NCI-H524 (cell line): ENCODE measurements at places on chromosomes 2 and 18.
A peak's percentile ranks its signal among the peaks of the same experiment; 100 is the strongest.

DNA sequence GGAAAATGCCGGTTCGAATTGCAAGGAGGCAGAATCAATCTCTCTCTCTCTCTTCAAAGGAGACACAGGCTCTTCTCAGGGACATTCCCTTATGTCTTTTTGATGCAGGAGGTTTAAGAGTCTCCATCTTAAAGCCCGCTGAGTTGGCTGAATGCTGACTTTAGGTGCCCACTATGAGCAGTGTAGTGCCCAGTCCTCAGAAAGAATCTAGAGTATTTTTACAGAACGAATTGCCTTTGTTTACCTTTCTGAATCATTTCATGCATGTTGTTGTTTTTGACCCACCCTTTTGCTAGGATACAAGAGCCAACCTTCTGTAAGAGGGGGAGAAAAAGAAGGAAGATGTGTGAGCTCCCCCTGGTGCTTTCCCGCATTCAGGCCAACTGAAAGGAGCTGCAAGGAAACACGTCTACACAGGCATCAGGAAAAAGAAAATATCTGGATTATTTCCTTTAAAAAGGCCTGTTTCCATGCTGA, 193.5 kb upstream of the TCF4 start:
- DNase-seq = peak; percentile 32

DNA sequence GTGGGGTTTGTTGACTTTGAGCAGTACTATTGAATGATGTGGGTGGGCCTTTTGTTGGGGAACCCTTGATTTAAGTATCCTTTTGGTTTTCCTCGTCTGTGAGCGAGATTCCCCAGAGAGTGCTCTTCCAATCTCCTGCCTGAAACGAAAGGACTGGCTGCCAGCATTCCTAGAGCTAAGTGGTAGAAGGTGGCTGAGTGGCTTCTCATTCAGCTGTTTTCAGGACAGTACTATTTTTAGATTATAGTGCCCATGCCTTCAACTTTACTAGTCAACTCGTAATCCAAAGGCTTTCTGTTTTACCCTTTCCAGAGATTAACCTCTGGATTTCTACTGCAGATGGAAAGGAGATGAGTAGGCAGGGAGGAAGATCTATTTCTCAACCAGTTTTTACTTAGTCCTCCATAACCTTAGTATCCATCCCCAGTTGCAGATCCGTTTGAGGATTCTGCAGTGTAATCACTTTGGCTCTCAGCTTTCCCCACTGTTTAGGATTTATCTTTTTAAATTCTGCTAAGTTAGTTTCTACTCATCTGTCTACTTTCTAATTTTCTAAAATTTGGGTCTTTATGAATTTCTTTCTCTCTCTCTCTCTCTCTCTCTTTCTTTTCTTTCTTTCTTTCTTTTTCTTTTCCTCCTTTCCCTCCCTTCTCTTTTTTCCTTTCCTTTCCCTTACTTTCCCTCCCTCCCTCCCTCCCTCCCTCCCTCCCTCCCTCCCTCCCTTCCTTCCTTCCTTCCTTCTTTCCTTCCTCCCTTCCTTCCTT, 9.2 kb downstream of the SLC4A1AP start:
- no peak for DNase-seq

DNA sequence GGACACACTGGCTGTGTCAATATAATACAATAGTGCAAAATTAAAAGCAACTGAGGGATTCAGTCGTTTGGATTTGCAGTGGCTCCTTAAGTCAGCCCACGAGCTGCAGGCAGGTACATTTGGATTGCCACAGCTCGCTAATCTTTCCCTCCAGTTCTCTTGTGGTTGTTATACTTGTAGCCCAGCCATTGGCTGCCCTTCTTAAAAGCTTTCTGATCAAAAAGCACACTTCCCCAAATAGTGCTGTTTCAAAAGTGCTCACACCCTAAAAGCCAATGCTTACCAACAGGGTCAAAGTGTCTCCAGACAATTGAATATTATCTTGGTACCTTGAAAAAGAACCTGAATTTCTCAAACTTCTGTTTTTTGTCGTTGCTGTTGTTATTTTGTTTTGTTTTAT, 404.7 kb upstream of the FAM98A start:
- no peak for DNase-seq

- no peak for DNase-seq
Observed at GRCh38 chr18:35029770-35030169, 11.4 kb upstream of the MAPRE2 start.

DNA sequence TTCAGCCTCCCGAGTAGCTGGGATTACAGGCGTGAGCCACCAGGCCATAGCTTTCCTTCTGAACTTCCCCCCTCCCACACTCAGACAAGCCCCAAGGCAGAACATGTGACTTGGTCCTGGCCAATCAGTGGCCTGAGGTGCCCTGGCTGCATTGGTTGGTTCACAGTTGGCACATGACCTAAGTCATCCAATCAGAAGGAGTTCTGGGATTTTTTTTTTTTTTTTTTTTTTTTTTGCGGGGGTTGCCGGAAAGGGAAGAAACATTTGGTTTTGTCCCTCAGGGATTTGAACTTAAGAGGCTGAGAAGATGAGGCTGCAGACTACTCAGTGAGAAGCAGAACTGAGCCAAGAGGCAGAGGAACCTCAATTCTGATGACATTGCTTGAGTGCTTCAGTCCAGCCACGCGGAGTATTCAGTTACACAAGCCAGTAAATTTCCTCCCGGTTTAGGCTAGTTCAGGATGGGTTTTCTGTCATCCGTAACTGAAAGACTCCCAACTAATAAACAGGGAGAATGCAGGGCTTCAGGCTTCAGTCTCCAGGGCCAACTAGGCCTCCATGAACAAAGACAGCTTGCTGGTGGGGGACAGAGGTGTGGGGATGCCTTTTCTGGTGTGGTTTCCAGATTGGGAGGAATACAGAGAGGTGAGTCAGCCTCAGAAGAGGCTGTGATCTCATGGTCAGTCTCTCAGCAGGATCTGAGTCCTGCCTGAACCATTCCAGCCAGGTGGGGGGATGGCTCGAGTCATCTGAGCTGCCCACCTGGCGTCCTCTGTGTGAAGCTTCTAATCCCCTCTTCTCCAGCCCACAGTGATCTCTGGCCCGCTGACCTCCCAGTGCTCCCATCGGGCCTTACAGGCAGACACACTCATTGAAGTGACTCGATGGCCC, 9.2 kb downstream of the PTMA start:
- peak; percentile 81 for DNase-seq

DNA sequence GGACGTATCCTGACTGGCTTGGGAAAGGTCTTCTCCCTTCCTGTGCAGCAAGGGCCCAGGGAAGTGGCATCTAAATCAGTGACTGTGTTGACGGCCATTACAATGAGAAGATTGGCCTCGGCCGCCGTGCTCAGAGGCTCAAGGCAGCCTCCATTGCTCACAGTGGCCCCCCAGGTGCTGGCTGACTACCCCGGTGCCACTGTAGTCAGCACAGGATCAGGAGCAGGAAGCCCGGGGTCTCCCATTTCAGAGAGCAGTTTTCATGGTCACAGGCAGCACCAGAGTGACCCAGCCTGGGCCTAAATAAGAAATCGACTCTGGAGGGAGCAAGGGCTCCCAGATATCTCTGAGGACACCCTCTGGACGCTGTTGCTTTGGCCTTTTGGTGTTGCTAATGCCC, 219.4 kb upstream of the ARL4C start:
- DNase-seq = no peak

GRCh38 chr2:108417254-108417653, 31.8 kb upstream of the GCC2 start:
- DNase-seq = no peak

GRCh38 chr2:74223941-74224770, 25.7 kb downstream of the MTHFD2 start:
- DNase-seq = no peak

GRCh38 chr2:1590596-1591460, 153.5 kb downstream of the PXDN start:
- DNase-seq = peak; percentile 62

DNA sequence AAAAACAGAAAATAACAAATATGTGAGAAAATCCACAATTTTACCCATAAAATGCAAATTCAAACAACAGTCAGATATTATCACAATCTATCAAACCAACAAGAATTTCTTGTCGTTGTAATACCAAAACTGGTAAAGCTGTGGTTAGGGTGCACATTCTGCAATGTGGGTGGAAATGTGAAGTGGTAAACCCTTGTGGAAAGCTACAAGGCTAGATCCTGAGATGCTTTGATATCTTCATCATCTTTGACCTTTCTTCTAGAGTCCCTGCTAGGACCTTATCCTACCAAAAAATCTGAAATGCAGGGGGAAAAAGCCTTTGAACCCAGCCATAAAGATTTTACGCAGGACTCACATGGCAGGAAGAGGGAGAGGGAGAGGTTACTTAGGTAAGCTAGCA, 17.2 kb upstream of the ATG16L1 start:
- DNase-seq = no peak

GRCh38 chr18:31072175-31072574, 29.6 kb upstream of the DSC3 start:
- DNase-seq = no peak

DNA sequence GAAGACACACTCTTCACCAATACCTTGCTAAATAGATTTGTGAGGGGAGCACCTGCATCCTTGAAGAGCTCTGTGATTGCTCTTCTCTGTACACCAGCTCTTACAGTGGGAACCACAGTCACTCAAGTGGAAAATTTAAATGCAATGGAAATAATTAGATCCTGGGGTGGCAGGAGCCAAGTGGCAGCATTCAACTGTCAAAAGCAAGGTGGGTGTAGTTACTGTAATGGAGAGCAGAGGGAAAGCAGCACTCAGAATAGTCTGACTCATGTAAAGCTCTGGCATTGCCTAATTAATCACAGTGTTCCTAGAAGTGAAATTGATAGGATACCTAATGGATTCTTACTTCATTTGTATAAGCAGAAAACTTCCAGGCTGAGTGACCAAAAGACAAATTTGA, 245.8 kb downstream of the KCNE4 start:
- DNase-seq = peak; percentile 44

DNA sequence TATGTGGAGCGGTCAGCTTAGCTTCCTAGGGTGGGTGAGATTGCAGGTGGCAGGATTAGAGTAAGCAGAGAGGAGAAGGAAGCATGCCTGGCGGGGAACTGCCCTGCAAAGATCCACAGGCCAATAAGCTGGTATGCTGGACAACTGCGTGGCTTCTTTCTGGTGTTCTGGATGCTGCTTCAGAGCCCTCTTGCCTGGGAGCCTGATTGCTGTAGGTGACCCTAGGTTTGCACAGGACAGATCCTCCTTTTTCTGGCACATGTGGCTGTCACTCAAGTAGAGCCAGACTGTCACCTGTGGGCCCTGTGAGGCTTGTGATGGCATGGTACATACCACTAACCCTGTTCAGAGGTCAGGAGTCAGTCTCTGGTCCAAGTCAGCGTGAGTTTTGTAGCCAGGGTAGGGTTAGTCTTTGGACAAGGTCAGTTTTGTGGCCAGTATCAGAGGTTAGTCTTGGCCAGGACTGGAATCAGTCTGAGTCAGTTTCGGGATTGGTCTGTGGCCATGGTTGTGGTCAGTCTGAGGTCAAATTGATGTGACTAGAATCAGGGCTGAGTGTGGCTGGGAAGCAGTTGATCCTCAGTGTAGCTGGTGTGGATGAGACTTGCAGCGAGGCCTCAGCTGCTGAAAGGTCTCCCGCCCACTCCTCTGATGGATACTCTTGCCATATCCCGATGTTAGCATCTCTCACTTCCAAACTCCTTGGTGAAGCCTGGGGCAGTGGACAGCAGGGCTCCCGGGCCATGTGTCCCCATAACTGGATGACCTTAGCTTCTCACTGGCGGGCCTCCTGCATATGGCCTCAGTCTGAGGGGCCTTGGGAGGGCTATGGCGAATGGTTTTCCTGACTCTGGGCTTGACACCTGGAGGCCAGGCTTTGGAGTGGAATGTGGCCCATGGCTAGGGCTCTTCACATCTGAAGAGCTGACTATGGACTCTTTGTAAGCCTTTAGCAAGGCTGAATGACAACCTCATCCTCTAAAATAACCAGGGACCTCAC, 260.5 kb downstream of the DYSF start:
- no peak for DNase-seq

- no peak for DNase-seq
Observed at GRCh38 chr18:51151568-51152511, 45.6 kb downstream of the MEX3C start.

GRCh38 chr2:127149384-127149783, 42.4 kb upstream of the BIN1 start:
- DNase-seq = no peak

DNA sequence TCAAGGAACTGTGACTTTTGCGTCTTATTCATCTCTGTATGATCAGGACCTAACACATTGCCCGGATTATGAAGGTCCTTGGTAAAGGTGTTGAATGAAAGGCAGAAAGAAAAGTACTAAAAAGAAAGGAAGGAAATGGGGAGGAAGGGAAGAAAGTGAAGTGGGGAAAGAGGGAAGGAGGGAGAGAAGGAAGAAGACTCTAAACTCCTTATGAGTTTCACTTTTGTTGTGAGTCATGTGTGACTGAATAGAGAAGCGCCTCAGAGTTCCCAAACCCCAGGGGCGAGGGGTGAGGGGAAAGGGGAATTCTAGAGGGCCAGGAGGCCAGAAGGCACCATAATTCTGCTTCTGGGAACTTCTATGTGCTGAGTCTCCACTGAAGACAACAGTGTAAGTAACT, 30.9 kb upstream of the OSBPL6 start:
- no peak for DNase-seq

DNA sequence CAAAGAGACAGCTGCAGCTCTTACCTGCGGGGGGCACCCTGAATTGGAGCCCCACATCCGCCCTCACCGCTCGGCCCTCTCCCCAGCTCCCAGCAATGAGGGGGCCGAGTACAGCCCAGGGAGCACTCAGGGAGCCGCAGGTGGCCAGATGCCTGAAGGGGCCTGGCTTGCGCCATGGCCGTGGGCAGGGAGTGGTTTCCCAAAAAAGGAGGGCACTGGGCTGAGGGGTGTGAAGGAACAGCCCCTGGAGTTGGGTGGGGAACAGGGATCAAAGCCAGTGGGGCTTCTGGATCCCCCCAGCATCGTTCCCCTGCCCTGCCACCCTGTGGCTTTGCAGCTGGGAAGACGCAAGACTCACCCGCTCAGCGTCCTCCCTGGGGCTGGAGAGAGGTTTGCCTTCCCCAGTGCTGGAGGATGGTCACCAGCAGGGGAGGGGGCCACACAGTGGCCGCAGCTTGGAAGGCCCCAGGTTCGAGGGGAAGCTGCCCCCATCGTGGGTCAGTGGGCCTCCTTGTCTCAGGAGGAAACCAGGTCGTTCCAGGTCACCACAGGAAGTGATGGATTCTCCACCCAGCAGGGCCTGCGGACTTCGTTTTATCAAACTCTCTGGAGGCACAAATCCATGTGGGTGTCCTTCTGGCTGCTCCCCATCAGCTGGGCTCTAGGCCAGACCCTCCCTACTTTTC, 68.2 kb upstream of the HPCAL1 start:
- no peak for DNase-seq

- DNase-seq = peak; percentile 95
Observed at GRCh38 chr2:22020091-22020742, 896.4 kb downstream of the TDRD15 start.

- DNase-seq = no peak
Observed at GRCh38 chr2:62343206-62343605, 147.3 kb downstream of the B3GNT2 start.

DNA sequence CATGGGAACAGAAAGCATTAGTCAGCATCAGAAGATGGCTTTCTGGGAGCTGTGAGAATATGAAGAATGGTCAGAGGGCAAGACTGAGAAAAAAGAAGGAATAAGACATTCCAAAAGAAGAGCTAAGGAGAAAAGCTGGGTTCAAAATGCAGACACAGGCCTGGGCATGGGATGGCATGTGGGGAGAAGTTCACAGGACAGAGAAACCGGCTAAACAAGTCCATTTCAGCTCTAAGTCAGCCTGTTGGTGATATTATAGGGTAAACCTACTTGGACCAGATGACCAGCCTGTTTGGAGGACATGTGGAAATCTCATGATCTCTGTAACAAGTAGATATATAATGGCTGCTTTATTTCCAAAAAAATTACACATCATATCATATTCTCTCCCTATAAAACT, 91.7 kb upstream of the MEIS1 start:
- DNase-seq = no peak

- no peak for DNase-seq
Observed at GRCh38 chr2:231182513-231182899, 15.9 kb upstream of the ARMC9 start.
